PC-3 (cell line): ENCODE measurements at places on chromosomes 3 and 15. TPM values are rescaled to one million over a fixed set of nuclear protein-coding genes. Genes with fewer than 3 reads are reported as not detected.
A peak's percentile ranks its signal among the peaks of the same experiment; 100 is the strongest.

Gene PP2D1
- not detected in 2 replicates for total RNA-seq

Gene PLA1A
- 0.36 TPM in 1 of 2 replicates, not detected in the other for total RNA-seq

GRCh38 chr3:73228437-73228836 lies 167.0 kb downstream of the EBLN2 start:
- no peak for DNase-seq

GRCh38 chr15:92603743-92604470 lies 51.7 kb downstream of the FAM174B start:
- DNase-seq: peak; percentile 47

- peak; percentile 95 for DNase-seq
Observed at GRCh38 chr3:12708584-12709192, 44.8 kb upstream of the RAF1 start.

Gene EAF2
- total RNA-seq: 2.8 and 8.6 TPM in 2 replicates

DNA sequence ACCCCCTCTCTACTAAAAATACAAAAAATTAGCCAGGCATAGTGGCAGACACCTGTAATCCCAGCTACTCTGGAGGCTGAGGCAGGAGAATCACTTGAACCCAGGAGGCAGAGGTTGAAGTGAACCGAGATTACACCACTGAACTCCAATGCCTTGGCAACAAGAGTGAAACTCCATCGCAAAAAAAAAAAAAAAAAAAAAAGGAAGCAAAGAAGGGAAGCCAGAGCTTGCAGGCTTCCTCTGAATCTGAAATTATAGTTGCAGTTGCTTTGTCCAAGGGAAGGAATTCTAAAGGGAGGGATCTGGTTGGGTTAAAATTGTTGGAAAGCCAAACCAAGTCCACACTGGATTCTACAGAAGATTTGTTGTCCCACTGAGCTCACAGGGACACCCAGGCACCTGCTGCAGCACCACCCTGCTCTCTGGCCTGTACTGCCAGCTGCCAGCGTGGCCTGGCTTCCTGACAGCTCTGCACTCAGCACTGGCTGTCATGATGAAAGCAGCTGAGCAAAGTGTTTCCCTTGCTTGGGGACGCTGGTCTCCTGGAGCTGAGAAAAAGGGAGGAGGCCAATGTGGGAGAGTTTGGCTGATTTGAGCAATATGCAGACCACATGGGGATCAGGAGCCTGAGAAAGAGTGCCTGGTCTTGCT lies 88.8 kb upstream of the HES1 start:
- DNase-seq: no peak

Gene ADAMTSL3
- total RNA-seq: 7.9 and 10.9 TPM in 2 replicates

Gene MESP1
- total RNA-seq: 32.9 and 49.4 TPM in 2 replicates

DNA sequence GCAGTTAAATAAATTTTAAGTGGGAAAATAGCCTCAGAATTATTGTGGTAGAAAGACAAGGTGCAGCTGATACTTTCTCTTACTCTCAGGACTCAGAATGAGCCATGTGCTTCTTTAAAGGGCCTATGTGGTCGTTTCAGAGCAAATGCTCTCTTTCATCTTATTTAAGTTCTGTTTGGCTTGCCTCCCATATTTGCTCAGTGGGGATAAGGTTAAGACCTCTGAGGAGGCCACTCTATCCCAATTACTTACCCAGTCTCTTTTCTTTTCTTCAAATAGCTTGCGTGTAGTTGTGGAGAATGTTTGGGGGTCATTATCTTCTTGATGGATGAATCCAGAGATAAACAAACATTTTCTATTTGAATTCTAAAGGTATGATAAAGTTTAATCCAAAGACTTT lies 221.9 kb downstream of the RBMS3 start:
- DNase-seq: no peak
